ENCODE measurements at places on chromosomes 3 and 15.

DNA sequence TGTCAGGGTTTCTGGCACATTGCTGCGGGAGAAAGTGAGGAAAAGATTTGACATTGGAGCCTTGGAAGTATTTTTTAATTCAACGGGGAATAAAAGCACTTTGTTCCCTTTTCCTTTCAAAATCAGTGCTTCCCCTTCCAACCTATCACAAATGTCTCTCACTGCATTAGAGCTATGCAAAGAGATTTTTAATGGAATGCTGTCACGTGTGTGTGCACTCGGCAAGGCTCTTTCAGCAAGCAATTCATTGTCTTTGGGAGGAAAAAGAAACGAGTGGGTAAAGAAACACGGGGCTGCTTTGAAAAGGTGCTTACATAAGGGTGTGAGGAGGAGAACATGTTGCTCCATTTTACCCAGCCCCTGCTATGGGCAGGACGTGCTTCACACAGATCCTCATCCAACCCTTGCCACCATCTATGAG, 490.4 kb upstream of the PROK2 start:
- no peak for DNase-seq

GRCh38 chr3:86978111-86978551, 12.8 kb downstream of the VGLL3 start:
- no peak for DNase-seq

GRCh38 chr15:52698514-52698913, 19.3 kb upstream of the ATOSA start:
- no peak for DNase-seq

DNA sequence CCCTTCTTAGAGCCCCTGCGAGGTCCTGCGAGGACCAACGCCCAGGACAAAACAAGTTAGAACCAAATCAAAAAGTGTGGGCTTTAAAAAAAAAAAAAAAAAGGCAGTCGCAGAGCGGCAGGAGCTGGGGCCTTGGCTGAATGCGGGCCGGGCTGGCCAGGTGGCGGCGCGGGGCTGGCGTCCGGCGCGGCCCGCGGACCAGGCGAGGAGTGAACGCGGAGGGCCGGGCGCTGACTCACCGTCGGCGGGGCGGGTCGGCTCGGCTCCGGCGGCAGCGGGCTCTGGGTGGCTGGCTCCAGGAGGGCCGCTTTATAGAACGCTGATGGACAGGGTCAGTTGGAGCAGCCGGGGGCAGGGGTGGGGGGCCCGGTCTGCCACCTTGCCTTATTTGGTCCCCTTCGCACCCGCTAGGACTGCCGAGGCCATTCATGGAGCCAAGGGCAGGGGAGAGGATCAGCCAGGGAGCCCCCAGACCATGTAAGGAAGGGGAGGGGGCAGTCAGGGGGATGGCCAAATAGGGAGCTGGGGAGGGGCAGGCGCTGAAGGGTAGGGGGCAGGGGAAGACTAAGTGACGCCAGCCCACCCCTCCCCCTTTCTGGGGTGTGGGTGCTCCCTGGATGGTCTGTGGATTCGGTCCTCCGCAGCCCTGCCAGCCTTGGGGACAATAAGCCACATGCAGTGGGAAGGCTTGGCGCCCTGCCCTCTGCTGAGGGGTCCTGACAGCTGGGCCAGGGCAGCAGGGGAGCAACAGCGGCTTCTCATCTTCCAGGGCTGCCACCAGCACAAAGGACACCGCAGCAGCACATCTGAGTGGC, at the start of gene ACTC1:
Gene ACTC1, minus strand, starts transcription at position 283 of the 815 bp plus-strand sequence. CDS start 741 bp downstream, outside the sequence.
- DNase-seq, result peak; percentile 12

DNA sequence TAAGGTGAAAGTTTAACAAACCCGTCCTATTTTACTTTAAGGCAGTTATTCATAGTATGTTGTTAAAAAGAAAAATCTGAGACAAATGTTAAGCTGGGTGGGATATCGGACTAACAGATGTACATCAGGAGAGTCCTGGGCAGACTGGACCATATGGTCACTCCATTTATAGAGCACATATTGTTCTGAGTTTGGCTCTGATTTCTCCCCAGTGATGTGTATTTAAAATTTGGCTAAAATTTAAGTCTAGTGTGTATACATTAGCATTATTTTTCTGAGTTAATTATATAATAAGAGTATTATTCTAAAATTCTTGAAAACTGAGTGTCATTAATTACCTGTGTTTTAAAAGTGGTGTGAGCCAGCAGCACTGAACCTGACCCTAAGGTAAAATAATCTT, 6.1 kb downstream of the GMPS start:
- no peak for DNase-seq

DNA sequence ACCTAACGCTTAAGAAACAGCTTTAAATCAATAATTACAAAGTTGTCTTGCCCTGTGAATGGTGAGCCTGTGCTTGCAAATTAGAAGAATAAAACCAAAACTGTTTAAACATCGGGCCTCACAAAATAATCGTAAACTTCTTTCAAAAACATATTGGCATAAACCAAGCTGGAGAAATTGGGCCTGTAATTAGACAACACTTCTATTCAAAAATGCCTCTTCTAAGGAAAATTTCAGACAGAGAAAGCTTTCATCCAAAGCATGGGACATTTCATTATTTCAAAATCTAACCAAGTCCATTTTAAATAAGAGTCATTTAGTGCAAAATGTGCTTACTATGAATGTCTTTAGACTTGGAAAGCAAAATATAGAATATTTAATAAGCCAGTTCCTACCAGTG, 35.5 kb upstream of the GNB4 start:
- DNase-seq, result no peak
